ENCODE measurements at places on chromosomes 16 and 17.

GRCh38 chr16:73062743-73063733 is 15.1 kb upstream of the ZFHX3 start:
- DNase-seq, result no peak

DNA sequence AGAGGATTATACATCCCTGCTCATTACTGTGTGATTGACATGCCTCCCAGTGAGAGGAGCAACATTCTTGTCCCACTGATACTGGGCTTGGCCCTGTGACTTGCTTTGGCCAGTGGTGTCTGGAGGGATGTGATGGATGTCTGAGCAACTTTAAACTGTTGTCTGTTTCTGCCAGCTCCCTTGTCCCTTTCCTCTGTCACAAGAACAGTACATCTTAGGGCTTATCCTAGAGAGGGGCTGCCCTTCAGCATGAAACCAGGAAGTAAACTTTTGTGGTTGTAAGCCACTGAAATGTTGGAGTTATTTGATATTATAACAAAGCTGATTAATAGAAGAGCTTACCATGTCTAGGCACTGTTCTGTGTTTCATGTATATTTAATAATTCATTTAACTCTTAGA is 82.9 kb upstream of the GPRC5B start:
- DNase-seq, result no peak

GRCh38 chr16:84277244-84277823 is 17.3 kb upstream of the WFDC1 start:
- peak; percentile 48 for DNase-seq

- no peak for DNase-seq
These were observed 49.3 kb upstream of the BCO1 start for GRCh38 chr16:81189100-81189664.

DNA sequence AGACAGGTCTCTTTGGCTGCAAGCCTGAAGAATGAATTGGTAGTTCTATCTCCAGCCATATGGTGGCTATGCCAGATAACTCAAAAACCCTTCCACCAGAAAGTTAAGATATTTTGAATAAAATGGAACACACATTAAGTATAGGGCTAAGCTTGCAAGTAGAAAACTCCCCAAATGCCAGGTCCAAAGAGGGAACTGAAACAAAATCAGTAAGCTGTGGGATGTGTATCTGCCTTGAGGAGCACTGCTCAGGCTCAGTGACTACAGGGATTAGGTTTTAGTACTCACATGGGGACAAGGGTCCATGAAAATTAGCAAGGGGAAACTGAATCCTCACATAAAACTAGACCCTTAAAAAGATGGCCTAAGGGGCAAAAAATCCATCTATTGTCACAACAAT is 115.7 kb upstream of the PMFBP1 start:
- no peak for DNase-seq

GRCh38 chr16:50257876-50258275 is 8.5 kb upstream of the ADCY7 start:
- DNase-seq, result no peak

DNA sequence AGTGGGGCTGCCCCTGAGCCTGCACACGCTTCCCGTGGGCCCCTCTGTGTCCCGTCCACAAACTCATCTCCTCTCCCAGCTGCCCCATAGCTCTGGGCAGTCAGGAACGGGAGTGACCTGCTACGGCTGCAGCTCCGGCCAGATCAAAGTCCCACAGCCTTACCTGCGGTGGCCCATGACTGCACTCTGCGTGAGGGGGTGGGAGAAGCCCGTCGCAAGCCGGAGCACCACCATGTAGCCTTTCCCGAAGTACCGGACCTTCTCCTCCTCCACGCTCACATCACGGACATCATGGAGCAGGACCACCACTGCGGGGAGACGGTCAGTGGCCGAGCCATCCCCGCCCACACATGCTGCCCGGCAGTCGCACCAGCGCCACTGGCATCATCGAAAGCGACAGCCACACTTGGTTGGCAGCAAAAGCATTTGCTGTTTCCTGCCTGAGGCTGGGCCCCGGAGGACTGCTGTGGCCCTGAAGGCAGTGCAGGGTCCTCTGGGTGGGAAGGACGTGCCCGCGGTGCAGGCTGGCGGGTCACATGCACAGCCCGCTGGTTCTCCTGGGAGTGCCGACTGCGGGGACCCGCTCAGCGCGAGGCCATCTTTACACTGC is 6.2 kb downstream of the CYBC1 start:
- no peak for DNase-seq

GRCh38 chr17:10814075-10814474 is 10.2 kb upstream of the TMEM238L start:
- DNase-seq, result no peak

DNA sequence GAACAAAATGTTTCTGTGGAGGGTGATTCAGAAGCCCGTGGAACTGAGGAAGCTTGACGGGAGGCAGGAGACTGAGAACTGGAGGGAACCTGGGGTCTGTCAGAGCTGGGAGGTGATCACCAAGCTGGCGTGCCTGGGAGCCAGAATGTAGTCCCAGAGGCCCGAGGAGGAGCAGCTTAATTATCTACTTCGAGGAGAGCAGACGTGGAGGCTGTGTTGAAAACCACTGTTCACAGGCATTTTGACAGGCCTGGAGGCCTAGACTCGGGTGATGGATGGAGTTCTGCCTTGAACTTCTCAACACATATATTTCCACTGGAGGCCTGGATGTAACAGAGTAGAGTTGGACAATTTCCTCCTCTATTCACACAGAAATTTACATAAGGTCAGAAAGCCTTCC is 177.7 kb upstream of the SALL1 start:
- no peak for DNase-seq

DNA sequence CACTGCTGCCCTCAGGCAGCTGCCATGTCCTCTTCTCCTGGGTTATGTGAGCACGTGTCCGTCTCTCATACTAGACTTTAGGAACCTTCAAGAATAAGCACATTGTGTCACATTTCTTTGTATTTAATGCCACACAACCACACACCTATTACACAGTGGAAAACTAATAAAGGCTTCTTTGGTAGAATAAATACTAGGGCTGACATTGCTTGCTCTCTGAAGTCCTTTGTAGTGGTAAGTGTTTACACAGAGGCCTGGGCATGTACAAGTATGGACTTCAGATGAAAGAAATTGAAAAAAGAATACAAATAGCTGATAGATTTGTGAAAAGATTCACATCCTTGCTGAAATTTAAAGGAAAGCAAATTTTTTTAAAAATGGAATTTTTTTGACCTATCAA is 188.1 kb upstream of the CCL2 start:
- DNase-seq, result no peak

GRCh38 chr16:66949472-66949871 is 11.6 kb upstream of the CES3 start:
- no peak for DNase-seq

DNA sequence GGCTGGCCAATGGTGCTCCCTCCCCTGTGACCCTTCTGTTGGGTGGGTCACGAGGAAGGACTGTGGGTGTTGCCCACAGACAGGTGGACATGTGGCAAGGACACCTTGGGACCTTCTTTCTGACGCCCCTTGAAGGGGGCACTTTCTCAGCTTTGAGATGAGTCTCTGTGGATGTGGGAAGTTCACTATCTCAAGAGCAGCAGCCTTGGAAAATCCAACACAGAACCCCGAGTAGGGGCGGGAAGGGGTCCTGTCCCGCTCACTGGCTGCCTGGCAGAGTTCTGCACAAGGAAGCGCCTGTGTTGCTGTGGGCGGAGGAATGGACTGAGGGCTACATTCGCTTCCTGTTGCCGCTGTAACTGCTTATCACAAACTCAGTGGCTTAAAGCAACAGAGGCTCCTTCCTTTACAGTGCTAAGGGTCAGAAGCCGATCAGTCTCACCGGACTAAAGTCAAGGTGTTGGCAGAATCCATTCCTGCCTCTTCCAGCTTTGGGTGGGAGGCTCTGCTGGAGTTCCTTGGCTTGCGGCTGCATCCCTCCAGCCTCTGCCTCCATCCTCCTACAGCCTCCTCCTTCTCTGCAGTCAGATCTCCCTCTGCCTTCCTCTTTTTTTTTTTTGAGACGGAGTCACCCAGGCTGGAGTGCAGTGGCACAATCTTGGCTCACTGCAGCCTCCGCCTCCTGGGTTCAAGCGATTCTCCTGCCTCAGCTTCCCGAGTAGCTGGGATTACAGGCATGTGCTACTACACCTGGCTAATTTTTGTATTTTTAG is 305.2 kb downstream of the SEC14L1 start:
- DNase-seq, result peak; percentile 91

GRCh38 chr16:69620573-69620972 is 54.8 kb downstream of the NFAT5 start:
- DNase-seq, result no peak

- DNase-seq, result no peak
These were observed 231.2 kb downstream of the SEC14L1 start for GRCh38 chr17:77371888-77372443.

DNA sequence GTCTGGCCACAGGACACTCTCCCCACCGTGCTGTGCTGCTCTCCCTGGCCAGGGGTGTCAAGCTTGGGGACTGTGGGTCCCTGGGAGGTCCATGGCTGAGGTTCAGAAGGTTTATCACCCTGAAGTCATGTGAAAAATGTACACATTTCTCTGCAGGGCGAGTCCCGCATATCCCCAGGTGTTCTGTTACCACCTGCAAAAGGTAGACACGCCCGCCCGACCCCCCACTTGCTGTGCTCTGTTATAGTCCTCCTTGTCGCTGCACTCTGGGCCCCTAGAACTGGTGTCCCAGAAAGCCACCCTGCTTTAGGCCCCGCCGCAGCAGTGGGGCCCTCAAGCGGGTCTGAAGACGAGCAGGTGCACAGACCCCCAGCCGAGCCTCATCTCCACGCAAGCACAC is 11.8 kb downstream of the JPT2 start:
- no peak for DNase-seq

GRCh38 chr17:1908699-1909309 is 79.0 kb downstream of the RPA1 start:
- DNase-seq, result peak; percentile 53

GRCh38 chr16:87830673-87831420 is 38.5 kb downstream of the SLC7A5 start:
- no peak for DNase-seq

- DNase-seq, result no peak
These were observed 17.4 kb upstream of the INPP5K start for GRCh38 chr17:1533661-1534325.

DNA sequence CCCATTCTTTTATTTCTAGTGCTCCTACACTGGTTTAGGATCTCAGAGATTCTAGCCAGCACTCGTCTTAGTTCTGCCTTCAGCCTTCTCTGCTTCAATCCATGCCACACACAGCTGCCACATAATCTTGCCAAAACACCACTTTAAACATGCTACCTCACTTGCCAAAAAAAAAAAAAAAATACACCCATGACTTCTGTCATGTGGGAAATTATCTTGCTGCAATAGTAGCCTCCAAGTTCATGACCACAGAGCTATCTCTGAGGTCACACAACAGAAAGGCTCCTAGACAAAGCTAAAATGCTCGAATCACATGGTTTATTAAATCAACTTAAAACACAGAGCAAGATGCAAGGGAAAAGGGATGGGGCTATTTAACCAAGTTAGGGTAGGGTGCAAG is 18.1 kb downstream of the FZD2 start:
- DNase-seq, result no peak

DNA sequence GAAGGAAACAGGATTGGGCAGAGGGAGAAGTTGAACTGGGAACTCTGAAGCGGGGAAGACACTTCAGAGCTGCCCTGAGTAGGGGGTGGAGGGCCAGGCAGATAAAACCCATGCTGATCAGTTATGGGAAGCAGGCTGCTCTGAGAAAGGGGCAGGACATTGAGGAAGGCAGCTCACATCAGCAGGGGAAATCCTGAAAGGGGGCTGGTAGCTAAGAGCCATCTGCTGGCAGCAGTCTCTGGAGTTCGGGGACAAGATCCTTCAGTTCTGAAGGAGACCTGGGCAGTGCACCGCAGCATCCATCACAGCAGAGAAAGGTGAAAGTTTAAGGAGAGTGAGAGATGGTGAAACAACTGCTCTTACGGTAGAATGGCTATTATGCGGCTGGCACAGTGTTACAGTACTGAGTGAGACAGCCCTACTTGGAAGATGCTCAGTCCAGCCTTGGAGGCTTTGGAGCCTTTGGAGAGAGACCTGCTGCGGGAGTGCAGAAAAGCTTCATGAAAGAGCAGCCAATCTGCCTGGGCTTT is 5.4 kb upstream of the KIF18B start:
- DNase-seq, result no peak

GRCh38 chr17:19017401-19017800 is 12.8 kb upstream of the FAM83G start:
- no peak for DNase-seq

GRCh38 chr16:23257682-23258081 is 44.4 kb upstream of the SCNN1B start:
- no peak for DNase-seq

DNA sequence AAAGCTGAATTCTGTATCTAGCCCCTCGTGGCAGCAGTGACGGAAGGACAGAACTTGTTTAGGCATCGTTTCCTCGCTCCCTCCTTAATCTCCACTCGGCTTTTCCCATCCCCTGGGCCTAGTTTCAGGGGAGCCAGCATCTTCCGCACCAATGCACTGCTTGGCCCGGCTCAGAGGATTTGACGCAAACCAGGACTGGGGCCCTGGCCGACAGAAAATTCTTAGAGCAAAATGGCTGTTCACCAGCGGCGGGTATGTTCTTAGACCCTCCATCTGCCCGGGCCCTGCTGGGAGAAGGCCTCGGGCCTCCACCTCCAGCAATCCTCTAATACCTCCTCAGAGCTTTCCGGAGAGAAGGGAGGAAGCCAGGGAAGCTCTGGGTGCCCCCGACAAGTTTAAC is 54.6 kb downstream of the TBC1D16 start:
- no peak for DNase-seq

- no peak for DNase-seq
These were observed 7.8 kb downstream of the ITGAX start for GRCh38 chr16:31362476-31363405.

DNA sequence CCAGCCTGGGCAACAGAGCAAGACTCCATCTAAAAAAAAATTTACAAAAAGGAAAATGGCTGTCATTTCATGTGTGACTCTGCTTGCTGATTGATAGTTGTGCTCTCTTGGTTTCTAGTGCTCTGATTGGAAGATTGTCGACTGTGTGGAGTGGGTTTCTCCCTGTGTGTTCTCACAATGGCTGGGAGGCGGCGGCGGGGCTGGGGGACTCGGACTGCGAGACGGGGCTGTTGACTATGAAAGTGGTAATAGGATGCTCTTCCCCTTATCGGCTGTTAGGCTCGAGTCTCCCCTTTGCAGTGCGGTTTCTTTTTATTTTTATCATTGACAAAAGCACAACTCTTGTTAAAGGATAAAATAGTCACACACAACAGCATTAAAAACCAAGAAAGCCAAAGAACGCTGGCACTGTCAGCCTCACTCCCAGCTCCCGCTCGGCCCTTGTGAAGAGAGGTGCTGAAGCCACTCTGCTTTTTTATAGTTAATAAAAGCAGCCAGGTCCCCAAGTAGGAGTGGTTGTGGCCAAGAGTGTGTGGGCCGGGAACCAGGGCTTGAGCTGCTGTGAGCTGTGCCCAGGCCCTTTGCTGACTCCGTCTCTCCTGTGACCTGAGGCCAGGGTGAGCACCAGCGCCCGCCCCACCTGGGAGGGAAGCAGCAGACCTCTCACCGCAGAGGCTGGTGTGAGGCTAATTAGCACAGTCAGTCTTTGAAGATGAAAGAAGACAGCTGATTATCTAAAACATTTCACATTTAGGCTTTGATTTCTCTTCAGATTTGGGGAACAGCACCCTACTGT is 36.5 kb downstream of the TBCD start:
- no peak for DNase-seq
